Stimulated activated CD8-positive, alpha-beta memory T cell treated with anti-CD3 and anti-CD28 coated beads, Interleukin-4, amount 100 ng/mL, for 24 hours (primary cell): ENCODE measurements at places on chromosomes 11 and 22.

GRCh38 chr11:47028195-47029093 is 91.9 kb downstream of the CSTPP1 start:
- DNase-seq: no peak

DNA sequence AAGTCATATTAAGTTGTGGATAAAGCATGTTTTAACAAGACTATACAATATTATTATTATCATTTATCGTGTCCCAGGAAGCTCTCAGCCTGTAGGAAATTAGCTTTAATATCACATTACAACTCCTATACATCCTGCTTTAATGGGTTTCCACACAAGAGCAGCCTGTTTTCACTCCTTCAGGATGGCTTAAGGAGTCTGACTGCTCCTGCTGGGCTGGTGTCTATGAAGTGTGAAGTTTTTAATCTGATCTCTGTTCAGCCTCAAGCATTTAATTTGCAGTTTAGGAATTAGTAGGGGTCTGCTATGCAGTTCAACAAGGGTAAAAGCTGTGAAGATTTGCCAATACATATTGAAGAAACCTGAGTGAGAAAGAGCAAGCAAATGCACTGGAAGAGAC is 653.4 kb upstream of the LRRC4C start:
- no peak for DNase-seq

GRCh38 chr22:39529487-39529851 is 3.1 kb downstream of the RPS19BP1 start:
- no peak for DNase-seq

DNA sequence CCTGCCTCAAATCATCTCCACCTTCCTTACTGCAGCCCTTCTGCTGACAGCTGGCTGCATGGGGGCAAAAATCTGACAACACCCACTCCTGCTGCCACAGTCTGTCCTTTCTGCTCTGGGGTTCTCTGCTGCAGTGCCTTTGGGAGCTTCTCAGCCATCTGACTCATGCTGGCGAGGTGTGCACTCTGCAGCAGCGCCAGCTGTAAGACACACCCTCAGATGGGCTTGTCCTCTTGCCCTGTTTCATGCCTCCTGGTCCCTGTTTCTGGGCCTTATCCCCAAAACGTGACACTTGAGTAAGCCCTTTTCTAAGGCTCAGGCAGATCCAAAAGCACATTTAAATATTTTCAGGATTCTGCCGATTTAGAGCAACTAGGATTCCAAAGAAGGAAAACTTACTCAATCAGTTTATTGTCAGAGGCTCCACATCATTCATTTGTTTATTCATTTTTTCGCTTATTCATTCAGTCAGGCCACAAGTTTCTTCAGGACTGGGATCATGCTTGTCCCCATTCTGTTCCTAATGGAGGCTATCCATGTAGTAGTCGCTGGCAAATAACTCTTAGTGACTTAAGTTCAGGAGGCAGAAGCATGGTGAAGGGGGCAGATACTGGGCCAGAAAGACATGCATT is 60.2 kb downstream of the SMIM38 start:
- no peak for DNase-seq

GRCh38 chr22:49972163-49973017 is 11.8 kb downstream of the PIM3 start:
- DNase-seq: no peak

GRCh38 chr11:10925149-10925926 is 67.5 kb upstream of the ZBED5 start:
- no peak for DNase-seq

GRCh38 chr11:79932612-79933011 is 491.8 kb upstream of the TENM4 start:
- no peak for DNase-seq

GRCh38 chr11:64909653-64910343 is 7.2 kb downstream of the ATG2A start:
- DNase-seq: no peak

- DNase-seq: no peak
Measured at GRCh38 chr11:253160-253885, 16.5 kb downstream of the PSMD13 start.

GRCh38 chr11:59754494-59754858 is 700 bp upstream of the STX3 start:
- no peak for DNase-seq

DNA sequence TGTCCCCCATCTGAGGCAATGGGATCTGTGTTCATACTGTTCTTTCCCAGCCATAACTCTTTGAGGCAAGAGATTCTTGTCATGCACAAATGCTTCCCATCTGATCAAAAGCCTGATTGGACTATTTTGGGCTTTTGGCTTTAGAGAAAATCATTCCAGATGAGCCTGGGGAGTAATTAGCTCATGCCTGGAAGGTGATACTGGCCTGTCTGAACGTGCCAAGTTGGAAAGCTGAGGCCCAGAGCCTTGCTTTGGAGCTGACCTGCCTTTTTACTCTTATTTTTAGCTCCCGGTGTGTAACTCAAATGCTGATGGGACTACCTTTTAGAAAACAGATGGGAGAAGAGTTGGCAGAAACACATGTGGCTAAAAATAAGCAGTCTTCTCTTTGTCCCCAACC is 105.0 kb downstream of the DBX1 start:
- DNase-seq: no peak

- no peak for DNase-seq
Measured at GRCh38 chr11:28108958-28109357, 770 bp downstream of the METTL15 start.

- DNase-seq: no peak
Measured at GRCh38 chr11:225734-226453, 10.2 kb downstream of the SIRT3 start.

- DNase-seq: no peak
Measured at GRCh38 chr11:122424636-122425035, 230.9 kb upstream of the UBASH3B start.

GRCh38 chr22:44382116-44383038 is 69.6 kb upstream of the SHISAL1 start:
- DNase-seq: no peak

DNA sequence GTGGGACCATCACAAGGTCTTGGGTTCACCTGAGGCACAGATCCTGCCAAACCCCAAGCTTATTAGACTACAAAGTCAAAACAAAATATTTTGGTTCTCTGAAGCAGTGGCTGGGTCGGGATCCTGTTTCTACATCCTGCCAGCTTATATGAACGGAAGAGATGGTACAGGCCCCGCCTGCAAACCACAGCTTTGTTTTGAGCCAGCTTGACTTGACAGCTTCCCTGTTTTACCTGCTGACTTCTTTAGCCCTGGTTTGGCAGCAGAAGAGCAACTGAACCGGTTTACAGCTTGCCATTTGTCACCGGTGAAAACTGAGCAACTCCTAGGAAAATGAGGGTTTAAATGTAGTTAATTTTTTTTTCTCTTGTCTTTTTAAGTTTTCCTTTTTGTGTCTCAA is 11.4 kb downstream of the PACS1 start:
- no peak for DNase-seq

GRCh38 chr11:29780756-29781155 is 236.1 kb downstream of the KCNA4 start:
- no peak for DNase-seq

DNA sequence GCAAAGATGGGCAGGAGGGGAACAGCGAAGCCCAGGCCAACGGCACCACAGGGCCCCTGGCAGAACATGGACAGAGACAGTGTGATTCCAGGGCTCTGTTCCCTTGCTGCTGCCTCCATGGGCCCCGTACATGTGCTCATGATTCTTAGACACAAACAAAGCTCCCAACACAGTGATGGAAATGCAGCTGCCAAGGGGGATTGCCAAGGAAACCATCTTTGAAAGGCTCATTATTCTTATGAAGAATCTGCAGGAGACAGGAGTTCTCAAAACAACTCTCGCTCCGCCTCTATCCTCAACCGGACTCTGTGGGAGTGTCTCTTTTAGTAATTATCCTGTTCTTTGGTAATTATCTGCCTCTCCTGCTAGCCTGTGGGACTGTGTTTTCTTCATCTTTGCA is 32.2 kb downstream of the SERPINH1 start:
- no peak for DNase-seq

GRCh38 chr22:44259366-44260215 is 53.2 kb downstream of the SHISAL1 start:
- no peak for DNase-seq

GRCh38 chr11:3737386-3737933 is 59.9 kb downstream of the NUP98 start:
- no peak for DNase-seq

DNA sequence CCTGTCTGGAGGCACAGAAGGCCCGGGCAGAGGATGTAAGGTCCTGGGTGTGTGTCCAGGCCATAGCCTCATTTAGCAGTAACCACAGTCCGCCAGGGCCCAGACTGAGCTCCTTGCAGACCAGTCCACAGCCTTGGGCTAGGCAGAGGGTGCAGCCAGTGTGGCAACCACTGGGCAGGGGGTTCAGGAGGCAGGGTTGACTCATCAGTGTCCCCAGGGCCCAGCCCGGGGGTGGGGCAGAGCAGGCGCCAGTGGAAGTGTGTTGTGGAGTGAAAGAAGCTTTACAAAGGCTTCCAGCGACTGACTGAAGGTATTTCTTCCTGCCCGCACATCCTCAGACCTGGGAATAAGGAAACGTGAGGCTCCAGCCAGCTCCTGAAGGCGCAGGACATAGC is 27.7 kb upstream of the WNT11 start:
- DNase-seq: no peak

- no peak for DNase-seq
Measured at GRCh38 chr11:30429550-30429949, 106.6 kb downstream of the ARL14EP start.

DNA sequence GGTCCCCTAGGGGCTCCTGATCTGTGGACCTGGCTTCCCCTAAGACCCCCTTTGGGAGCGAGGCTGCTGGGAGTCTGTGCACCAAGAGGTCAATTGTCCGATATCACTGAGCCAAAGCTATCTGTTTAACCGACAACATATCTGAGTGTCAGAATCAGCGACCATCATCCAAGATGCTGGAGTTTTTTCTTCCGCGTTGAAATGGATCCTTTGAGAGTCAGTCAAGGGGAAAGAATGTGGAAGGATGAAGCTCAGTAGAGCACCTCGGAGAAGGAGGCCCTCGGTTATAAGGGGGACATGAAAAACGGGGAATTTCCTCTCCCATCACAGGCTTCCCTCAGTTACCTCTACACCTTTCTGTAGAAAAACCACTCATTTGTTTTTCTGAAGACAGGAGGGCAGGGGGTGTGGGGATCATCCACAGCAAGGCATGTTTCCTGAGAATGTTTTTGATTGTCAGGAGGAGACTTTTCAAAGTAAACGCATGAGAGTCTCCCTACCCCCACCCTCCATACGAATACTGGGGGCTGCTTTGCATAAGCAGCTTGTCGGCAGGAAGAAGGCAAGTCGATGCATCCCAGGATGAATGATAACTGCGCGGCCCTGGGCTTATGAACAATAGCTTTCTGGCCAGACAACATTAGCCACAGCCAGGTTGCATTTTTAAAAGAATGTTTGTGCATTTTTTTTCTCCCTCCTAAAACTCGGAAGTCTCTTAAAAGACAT is 37.7 kb upstream of the CCND1 start:
- DNase-seq: no peak

DNA sequence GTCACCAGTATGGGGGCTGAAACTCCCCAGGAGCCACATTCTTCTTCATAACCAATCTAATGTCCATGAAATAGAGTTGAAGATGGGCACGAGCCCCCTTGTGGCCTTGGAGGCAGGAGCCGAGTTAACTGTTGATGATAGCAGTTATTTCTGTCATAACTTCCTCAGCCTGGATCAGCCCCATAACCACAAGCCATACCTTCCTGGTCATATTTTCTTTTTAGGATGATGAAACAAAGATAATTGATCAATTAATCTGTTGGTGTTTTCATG is 65.0 kb upstream of the TTC12 start:
- DNase-seq: no peak
